Stimulated activated CD4-positive, alpha-beta T cell treated with anti-CD3 and anti-CD28 coated beads, Interleukin-12 subunit alpha, Interleukin-12 subunit beta, amount 100 ng/mL, for 24 hours (primary cell): ENCODE measurements at places on chromosomes 6 and 20.

GRCh38 chr6:1100269-1100668, 211.6 kb upstream of the FOXQ1 start:
- DNase-seq: no peak

- no peak for DNase-seq
Measured at GRCh38 chr6:74311431-74311830, 615.4 kb downstream of the CD109 start.

DNA sequence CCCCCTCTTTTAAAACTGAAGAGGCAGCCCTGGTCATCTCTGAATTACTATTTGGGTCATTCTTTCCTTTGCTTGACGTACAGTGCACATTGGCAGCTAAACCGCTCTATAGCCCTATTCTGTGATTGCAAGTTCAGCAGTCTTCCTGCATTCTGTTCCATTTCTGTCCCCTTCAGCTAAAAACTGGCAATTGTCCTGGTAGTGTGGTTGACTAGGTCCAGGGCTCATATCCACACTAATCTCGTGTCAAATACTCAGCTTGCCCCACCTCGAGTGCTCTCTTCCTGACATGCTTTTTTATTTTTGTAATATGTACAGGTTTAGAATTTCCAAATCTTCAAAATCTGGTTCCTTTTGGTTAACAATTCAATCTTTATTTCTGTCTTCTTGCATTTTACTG, 282.1 kb downstream of the THBS2 start:
- no peak for DNase-seq

- no peak for DNase-seq
Measured at GRCh38 chr20:63032861-63033793, 26.4 kb upstream of the BHLHE23 start.

DNA sequence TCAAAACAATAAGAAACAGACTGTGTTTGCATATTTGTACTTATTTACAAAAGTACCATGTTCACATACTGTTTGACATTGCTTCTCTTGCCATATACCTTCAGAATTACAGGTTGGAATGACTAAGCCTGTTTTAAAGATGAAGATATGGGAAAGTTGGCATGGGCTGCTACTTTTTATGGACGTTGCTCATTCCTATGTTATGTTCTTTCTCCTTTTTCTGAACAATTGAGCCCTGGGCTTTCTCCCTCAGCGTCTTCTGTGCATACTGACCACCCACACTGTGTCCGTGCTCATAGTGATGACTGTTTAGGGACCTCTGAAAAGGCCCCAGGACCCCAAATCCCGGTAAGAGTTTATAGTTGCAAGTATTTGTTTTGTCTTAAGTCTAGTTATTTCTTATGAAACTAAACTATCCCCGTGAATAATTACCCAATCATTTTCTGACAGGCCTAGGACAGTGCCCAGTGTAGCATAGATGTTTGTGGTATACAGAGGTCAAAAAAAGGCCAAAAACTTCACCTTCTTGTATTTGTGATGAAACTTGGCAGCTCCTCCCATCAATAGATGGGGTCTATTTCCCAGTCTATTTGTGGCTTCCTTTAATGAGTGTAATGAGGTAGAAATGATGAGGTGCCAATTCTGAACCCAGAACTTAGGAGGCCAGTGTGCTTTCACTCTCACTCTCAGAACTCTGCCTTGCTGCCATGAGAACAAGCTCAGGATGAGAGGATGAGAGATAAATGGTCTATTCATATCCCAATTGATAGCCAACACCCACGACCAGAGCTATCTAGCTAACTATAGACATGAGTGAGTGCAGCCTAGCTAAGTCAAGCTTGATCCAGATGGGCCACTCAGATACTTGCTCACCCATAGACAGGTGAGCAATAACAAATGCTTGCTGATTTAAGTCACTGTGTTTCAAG, 40.9 kb downstream of the GSTA4 start:
- DNase-seq: no peak

- DNase-seq: no peak
Measured at GRCh38 chr6:98840385-98840784, 6.0 kb downstream of the POU3F2 start.

DNA sequence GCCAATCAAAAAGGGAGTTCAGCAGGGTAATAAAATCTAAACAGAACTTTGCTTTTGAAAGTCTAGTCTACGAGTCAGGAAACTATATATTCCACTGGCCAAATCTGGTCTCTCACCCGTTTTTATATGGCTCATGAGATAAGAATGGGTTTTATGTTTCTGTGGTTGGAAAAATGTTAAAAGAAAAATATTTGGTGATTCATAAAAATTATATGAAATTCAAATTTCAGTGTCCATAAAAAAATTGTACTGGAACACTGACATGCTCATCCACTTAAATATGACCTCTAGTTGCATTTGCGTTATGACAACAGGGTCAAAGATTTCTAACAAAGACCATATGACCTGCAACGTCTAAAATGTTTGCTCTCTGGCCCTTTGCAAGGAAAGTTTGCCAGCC, 22.3 kb upstream of the LAMP5 start:
- DNase-seq: no peak

- no peak for DNase-seq
Measured at GRCh38 chr20:46995561-46996142, 101.0 kb downstream of the EYA2 start.

GRCh38 chr6:112237066-112237465, 17.3 kb downstream of the LAMA4 start:
- DNase-seq: no peak

GRCh38 chr6:132812255-132812732, 2.1 kb upstream of the RPS12 start:
- DNase-seq: no peak
